T-helper 17 cell (primary cell): ENCODE measurements at places on chromosomes 1 and 21. TPM values are rescaled to one million over a fixed set of nuclear protein-coding genes. Genes with fewer than 3 reads are reported as not detected.

RNPC3 gene
- total RNA-seq: 43.2 TPM

HSD3B1 gene
- not detected for total RNA-seq

JUN gene
- 1,878 TPM for total RNA-seq

PADI2 gene
- 0.23 TPM for total RNA-seq

MYOCOS gene
- total RNA-seq: not detected

TNFRSF4 gene
- total RNA-seq: 94.7 TPM

PRDM15 gene
- total RNA-seq: 13.4 TPM

LCA5L gene
- 0.57 TPM for total RNA-seq

EDEM3 gene
- 25.8 TPM for total RNA-seq

PCSK9 gene
- not detected for total RNA-seq

GRIK1 gene
- total RNA-seq: not detected

OVAAL gene
- total RNA-seq: not detected

NR1I3 gene
- not detected for total RNA-seq

TACSTD2 gene
- total RNA-seq: not detected

DEPDC1 gene
- 0.16 TPM for total RNA-seq

KRTAP19-3 gene
- not detected for total RNA-seq

ECM1 gene
- 0.70 TPM for total RNA-seq

FNDC5 gene
- not detected for total RNA-seq

NECTIN4 gene
- not detected for total RNA-seq

SPRR2G gene
- total RNA-seq: not detected

PHF13 gene
- total RNA-seq: 5.9 TPM

ITGB2 gene
- total RNA-seq: 248 TPM

INSRR gene
- total RNA-seq: not detected

ZBTB40 gene
- 34.5 TPM for total RNA-seq

NOL9 gene
- total RNA-seq: 62.3 TPM

IVL gene
- total RNA-seq: not detected

DNALI1 gene
- not detected for total RNA-seq

FCN3 gene
- total RNA-seq: not detected

FAM177B gene
- total RNA-seq: not detected

STYXL2 gene
- not detected for total RNA-seq

FALEC gene
- total RNA-seq: 1.1 TPM

CGN gene
- total RNA-seq: 0.75 TPM

COL6A1 gene
- total RNA-seq: 3.2 TPM

PTGER3 gene
- 0.86 TPM for total RNA-seq

HRNR gene
- not detected for total RNA-seq

TP73 gene
- total RNA-seq: 0.31 TPM

TPTE gene
- total RNA-seq: not detected

SAMD11 gene
- total RNA-seq: not detected

VSIG8 gene
- total RNA-seq: not detected

OR14K1 gene
- not detected for total RNA-seq

DNAJC6 gene
- total RNA-seq: 2.4 TPM

CNTN2 gene
- total RNA-seq: not detected

SLAMF8 gene
- total RNA-seq: not detected

CDA gene
- total RNA-seq: 1.1 TPM

LRRC38 gene
- total RNA-seq: not detected

HPCA gene
- total RNA-seq: not detected

OR2T2 gene
- total RNA-seq: not detected

CD101 gene
- 1.9 TPM for total RNA-seq

ITPKB gene
- 166 TPM for total RNA-seq

SLAMF1 gene
- 70.6 TPM for total RNA-seq

KRTAP6-1 gene
- not detected for total RNA-seq

ZNF691 gene
- total RNA-seq: 2.6 TPM
